ENCODE measurements at places on chromosomes 1 and 21.
A peak's percentile ranks its signal among the peaks of the same experiment; 100 is the strongest.

GRCh38 chr1:111241797-111242196 lies 14.3 kb downstream of the CHI3L2 start:
- no peak for DNase-seq

- no peak for DNase-seq
Measured at GRCh38 chr1:241678536-241678935, 26.5 kb downstream of the WDR64 start.

DNA sequence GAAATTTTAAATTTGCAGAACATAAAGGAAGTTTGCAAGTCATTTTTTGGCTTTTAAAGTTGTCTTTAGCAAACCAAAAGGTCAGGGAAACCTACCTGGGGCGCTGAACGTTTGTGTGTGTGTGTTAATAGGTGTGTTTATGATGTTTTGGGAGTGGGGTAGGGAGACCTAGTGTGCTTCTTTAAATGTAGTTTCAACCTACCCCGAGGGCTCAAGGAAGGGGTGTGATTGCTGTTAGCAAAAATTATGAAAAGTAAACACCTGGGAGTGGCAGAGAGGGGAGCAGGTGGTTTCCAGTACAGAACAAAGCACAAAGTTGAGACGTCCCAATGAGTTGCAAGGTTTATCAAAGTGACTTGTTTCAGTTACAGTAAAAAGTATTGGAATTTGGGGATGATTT lies 58.7 kb upstream of the WDR26 start:
- no peak for DNase-seq

- DNase-seq: peak; percentile 26
Measured at GRCh38 chr1:182330303-182330702, 61.3 kb downstream of the GLUL start.

- no peak for DNase-seq
Measured at GRCh38 chr1:6788946-6789345, 3.7 kb downstream of the CAMTA1 start.

DNA sequence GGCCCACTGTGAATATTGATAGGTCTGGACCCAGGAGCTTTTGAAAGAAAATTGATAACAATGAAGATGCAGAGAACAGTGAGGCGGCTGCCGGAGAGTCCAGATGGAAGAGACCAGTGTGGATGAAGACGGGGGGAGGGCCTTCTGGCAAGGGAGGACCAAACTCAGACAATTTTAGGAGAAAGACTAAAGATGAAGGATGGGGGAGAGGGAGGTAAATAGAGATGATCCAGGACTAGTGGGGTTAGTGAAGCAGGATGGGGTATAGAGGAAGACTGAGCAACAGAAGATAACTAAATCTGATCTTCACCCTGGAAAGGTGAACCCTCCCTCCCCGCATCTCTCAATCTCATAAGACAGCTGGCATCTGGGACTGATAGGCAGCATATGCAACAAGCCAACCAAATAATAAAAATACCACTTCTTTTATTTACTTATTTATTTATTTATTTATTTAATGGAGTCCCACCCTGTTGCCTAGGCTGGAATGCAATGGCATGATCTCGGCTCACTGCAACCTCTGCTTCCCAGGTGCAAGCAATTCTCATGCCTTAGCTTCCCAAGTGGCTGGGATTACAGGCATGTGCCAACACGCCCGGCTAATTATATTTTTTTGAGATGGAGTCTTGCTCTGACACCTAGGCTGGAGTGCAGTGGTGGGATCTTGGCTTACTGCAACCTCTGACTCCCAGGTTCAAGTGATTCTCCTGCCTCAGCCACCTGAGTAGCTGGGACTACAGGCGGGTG lies 10.5 kb downstream of the EIF3I start:
- peak; percentile 89 for DNase-seq

DNA sequence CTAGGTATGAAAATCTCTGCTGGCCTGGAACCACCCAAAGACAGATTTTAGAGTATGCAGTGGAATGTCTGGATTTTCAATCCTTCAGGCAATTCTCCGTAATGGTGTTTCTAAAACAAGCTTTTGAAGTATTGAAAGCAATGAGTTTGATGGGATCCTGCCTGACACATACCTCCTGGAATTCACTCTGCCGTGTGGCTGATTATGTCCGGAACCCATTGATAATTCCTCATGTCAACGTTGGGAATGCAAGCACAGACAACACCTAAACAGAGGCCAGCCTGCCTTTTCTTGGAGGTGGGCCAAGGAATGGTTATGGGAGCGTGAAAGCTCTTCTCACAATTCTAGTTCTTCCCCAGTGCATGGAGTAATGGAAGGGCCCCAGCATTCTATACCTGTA lies 168.9 kb upstream of the HMCN1 start:
- peak; percentile 33 for DNase-seq

GRCh38 chr1:107473065-107473464 lies 332.2 kb downstream of the NTNG1 start:
- no peak for DNase-seq

DNA sequence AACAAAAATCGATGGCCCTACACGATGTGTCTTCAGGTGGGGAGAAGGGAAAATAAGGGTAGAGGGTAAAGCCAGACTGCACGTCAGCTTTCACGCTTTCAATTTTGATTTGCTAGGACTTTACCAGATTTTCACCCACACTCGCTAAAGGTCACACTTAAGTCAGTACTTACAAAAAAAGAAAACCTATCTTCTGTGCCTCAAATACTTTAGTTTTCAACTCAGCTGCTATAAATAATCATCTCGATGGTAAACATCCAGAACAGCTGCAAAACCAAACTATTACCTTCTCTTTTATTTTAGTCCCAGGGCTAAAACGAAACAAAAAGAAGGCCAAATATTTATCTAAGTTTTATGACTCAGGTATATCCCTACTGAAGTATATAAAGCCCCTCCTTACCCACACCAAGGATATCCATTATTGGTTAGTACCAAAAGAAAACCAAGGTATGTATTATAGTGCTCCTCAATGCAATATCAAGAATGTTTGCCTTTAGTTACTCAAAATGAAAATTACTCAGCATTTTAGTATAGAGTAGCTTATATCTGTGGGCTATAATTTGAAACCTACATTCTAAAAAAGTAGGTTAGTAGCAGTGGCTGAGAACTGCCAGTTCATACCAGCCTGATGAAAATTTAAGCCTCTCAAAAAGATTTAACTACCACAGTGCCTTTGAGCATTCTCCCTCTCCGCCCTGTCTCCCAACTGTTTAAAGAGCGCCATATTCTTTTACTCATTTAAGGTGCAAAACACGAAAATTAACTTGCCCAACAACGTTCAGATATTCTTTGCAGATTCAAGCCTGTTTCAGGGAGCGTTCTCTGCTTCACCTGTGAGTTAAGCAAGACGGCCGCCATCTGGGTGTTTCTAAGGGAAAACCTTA lies 1.5 kb downstream of the CSDE1 start:
- DNase-seq: no peak

- peak; percentile 32 for DNase-seq
Measured at GRCh38 chr1:58896246-58897183, 112.7 kb upstream of the JUN start.

GRCh38 chr1:229266274-229266673 lies 4.6 kb upstream of the RAB4A start:
- DNase-seq: no peak

DNA sequence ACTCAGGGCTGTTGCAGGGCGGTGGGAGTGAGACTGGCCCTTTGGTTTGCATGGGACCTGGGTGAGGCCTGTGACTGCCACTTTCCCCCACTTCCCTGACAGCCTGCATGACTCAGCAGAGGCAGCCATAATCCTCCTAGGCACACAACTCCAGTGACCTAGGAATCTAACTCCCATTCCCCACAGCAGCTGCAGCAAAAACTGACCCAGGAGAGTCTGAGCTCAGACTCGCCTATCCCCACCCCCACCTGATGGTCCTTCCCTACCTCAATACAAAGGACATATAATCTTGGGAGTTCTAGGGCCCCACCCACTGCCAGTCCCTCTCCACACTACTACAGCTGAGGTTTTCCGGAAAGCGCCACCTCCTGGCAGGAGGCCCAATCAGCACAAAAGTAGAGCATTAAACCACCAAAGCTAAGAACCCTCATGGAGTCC lies 26.7 kb downstream of the NDC1 start:
- DNase-seq: no peak

DNA sequence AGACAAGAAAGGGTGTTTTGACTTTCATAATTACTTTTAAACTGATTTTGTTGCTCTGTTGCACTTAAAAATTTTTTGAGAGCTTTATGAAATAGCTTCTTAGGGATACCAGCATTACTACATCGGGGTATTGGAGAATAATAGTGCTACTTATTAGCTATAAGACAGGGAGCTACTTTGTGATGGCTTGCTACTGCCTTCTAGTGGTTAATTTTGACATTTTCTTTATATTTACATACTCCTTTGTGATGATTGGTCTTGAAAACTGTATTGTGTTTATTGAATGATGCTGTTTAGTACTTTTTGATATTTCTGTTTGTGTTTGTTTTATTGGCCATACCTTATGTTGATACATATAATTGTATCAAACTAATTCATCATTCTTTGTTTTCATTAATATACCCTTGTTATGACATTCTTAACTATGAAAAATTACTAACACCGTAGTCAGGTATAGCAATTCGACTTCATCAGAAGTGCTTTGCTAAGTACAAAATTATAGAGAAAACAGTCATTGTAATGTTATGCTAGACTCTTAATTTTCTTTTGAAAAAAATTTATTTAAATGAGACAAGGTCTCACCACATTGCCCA lies 85.5 kb downstream of the CLIC4 start:
- DNase-seq: peak; percentile 77

DNA sequence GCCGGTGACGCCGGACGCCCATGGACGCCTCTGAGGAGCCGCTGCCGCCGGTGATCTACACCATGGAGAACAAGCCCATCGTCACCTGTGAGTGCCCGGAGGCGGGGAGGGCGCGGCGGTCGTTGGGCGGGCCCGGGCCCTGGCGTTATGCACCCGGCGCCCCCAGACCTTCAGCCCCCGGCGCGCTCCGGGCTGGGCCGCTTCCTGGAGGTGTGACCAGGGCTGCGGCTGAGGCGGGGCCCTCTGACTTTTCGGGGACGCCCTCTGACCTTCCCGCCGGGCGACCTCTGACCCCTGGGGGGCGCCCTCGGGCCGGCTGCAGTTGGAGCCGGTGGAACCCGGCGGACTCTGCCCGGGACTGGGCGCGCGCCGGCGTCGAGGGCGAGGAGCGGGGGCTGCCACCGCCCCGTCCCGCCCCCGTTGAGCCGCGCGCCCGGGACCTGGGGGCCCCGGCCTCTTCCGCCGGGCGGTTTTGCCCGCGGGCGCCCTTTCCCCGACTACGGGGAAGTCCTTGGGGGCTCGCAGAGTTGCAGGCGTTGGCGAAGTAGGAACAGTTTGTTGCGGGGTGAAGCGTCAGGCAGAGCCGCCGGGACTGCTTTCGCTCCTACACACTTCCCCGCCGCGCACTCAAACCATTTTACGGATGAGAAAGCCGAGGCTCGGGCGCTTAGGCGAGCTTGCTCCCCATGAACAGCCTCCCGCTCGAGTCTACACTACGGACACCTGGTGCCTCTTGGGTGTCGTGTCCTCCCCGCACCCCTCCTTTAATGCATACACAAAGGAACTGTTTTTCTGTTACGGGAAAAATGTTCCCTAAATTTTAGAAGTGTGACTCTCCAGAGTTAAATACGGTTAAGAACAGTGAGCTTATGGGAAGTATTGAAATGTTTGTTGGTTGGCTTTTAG lies 618 bp downstream of the TRAPPC10 start:
- peak; percentile 44 for DNase-seq

DNA sequence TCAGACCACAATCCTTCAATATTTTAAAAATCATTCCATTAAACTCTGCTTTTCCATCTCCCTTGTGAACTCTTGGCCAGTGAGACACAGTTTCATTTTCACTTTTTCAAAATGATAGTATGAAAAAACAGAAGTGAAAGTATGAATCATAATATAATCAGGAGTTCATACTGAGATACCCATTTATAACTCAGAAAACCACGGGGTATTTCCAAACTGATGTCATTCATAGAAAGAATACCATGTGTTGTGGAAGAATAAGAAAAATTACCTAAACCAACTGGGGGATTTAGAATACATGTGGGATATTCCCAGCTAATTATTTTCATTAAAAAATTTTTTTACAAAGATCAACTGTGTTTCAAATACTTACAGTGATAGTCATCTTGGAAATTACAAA lies 149.9 kb downstream of the MRPL39 start:
- DNase-seq: no peak

- peak; percentile 14 for DNase-seq
Measured at GRCh38 chr1:177227978-177228692, 57.4 kb downstream of the BRINP2 start.

DNA sequence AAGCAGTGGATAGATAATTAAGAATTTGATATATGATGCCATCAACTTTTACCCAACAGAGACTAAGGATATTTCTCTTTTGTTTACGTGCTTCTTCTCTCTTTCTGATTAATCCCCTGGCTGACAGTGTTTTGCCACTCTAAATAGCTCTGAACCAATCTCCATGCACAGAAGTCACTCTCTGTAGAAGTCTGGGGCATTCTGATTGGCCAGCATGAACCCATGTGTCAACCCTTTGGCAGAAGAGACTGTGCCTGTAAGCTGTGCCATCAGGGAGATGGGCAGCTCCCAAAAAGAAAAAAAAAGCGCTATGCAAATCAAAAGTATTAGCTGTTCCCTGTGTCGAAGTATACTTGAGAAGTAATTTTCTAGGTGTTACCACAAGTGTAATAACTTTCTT lies 34.1 kb upstream of the NRIP1 start:
- DNase-seq: no peak

DNA sequence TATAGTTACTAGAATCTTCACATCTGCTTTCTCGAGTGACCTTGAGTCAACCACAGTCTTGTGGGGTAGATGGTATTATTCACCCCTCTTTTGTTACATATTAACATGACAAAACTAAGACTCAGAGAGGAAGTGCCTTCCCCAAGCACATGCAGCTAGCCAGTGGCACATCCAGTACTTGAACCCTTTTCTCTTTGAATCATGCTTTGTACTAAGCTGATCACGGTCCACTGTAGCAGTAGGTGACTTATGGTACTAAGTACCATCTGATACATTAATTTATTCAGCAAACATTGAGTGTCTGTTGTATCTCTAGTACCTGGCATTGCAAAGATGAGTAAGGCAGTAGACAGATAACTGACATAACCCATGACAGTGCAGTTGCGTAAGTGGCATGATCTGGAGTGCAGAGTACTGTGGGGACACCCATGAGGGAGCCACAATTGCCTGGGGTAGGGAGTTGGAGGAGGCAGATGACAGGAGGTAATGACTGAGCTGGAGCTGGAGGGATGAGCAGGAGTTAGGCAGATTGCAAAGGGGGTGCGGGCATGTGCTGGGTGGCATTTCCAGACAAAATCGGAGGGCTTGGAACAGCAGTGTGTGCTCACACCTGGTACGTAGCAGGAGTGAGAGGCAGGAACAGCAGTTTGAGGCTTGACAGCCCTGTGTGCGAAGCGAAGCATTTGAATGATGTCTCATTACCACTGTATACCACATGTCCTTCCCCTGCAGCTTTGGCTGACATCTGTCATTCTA lies 29.8 kb downstream of the UCK2 start:
- DNase-seq: no peak

GRCh38 chr1:37811027-37811655 lies 3.1 kb upstream of the YRDC start:
- peak; percentile 8 for DNase-seq

- DNase-seq: no peak
Measured at GRCh38 chr1:29196863-29197589, 15.3 kb upstream of the SRSF4 start.

GRCh38 chr1:100075773-100076172 lies 57.0 kb downstream of the SASS6 start:
- no peak for DNase-seq
